ENCODE measurements at places on chromosomes 5 and 9. TPM values are rescaled to one million over a fixed set of nuclear protein-coding genes. Genes with fewer than 3 reads are reported as not detected.
A peak's percentile ranks its signal among the peaks of the same experiment; 100 is the strongest.

GRCh38 chr9:126397056-126397455, 70.4 kb downstream of the MVB12B start:
- H3K27me3 ChIP-seq = no peaks in the 10 kb centered on the region
- H3K36me3 ChIP-seq = peaks cover 7% of the 10 kb centered on the region

GRCh38 chr9:114348906-114349482, 19.3 kb downstream of the ORM2 start:
- no peak overlapping the region for H3K27ac ChIP-seq
- H3K4me3 ChIP-seq = no peak overlapping the region
- H3K36me3 ChIP-seq = no peaks in the 10 kb centered on the region
- no peaks in the 10 kb centered on the region for H3K27me3 ChIP-seq
- peaks cover 10% of the 10 kb centered on the region for H3K4me1 ChIP-seq

- no peak for DNase-seq
- no peaks in the 10 kb centered on the region for H3K36me3 ChIP-seq
- peaks cover 14% of the 10 kb centered on the region for H3K27me3 ChIP-seq
These were observed 16.5 kb upstream of the ODF2 start for GRCh38 chr9:128439273-128439672.

DNA sequence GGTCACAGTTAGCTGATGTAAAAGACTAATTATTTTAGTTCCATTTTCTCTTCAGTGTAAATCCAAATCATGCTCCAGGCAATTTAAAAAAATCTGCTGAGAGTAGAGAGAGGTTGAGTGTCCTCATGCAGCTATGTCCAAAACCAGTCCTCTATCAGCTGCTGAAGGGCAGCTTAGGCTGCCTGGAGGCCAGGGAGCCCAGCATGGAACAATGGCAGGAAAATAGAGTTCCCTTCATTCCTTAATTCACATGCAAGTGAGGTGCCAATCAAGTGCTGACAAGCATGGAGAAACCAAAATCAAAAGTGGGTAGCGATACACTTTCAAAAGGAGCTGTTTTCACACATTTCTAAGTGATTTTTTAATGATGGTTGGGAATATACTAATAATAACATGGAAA, 78.3 kb upstream of the POU5F2 start:
- no peaks in the 10 kb centered on the region for H3K27me3 ChIP-seq
- DNase-seq = peak; percentile 66
- H3K4me1 ChIP-seq = peaks cover 37% of the 10 kb centered on the region
- no peaks in the 10 kb centered on the region for H3K36me3 ChIP-seq
- H3K4me3 ChIP-seq = no peak overlapping the region
- H3K27ac ChIP-seq = peak overlapping the region; percentile 8

DNA sequence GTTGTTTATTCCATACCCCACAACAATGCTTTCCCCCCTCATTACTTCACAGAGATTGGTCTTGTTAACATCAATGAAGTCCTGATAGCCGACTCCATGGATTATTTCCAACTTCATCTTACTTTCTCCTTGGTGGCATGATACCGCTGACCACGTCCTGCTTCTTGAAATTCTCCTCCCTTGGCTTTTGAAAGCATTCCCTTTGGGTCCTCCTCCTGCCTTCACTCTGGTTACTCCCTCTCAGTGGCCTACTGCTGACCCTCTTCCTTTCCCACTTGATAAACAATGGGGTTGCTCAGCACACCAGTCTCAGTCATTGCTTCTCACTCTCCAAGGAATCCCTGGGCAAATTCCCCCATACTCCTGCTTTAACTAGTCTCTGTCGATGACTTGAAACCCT, 283.9 kb downstream of the SEC61B start:
- no peak overlapping the region for H3K27ac ChIP-seq
- H3K36me3 ChIP-seq = no peaks in the 10 kb centered on the region
- DNase-seq = no peak
- no peaks in the 10 kb centered on the region for H3K4me1 ChIP-seq
- H3K27me3 ChIP-seq = no peaks in the 10 kb centered on the region

- H3K27me3 ChIP-seq = no peaks in the 10 kb centered on the region
- H3K27ac ChIP-seq = no peak overlapping the region
- H3K4me1 ChIP-seq = no peaks in the 10 kb centered on the region
- no peak for DNase-seq
These were observed 18.5 kb upstream of the GAS1 start for GRCh38 chr9:86965636-86966395.

DNA sequence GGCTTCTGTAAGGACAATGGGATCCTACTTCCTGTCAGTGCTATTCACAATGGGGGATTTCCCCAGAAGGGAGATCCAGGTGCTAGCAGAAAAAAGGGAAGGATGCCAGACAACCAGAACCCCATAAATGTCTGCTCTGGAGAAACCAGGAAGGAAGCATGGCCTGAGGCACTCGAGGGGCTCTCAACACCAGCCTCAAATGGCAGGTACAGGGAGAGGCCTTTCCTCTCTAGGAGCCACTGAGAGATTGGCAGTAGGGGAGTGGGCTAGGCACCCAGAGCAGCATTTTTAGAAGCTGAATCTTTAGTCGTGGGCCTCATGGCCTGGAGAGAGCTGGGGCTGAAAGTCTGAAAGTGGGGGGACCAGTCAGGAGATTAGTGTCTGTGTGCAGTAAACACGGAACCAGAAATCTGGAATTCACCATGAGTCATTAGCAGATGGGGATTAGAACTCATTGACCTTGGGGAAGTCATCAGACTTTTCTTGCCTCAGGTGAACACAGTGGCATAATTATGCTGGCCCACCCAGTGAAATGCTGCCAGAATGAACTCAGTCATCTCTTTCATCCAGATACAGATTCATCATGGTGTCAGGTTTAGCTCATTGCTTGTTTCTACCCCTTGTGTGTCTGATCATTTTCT, 28.3 kb downstream of the ARHGEF28 start:
- no peak overlapping the region for H3K4me3 ChIP-seq
- H3K27ac ChIP-seq = no peak overlapping the region
- H3K4me1 ChIP-seq = no peaks in the 10 kb centered on the region
- no peaks in the 10 kb centered on the region for H3K36me3 ChIP-seq
- H3K27me3 ChIP-seq = no peaks in the 10 kb centered on the region

DNA sequence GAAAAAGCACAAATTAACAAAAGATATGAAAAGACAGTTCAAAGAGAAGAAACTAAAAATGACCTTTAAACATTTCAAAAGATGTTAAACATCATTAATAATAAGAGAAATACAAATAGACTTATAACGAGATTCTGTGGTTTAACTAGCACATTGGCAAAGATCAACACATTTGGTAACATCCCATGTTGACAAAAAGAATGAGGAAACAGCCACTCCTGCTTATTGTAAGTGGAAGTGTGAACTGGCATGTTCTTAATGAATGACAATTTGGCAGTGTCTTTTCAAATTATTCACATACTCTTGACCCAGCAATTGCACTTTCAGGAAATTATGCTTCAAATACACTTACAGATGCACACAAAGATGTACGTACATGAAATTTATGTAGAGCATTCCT, 176.3 kb downstream of the TLE1 start:
- H3K4me1 ChIP-seq = peaks cover 11% of the 10 kb centered on the region
- no peak overlapping the region for H3K4me3 ChIP-seq
- DNase-seq = no peak
- no peak overlapping the region for H3K27ac ChIP-seq
- no peaks in the 10 kb centered on the region for H3K36me3 ChIP-seq
- no peaks in the 10 kb centered on the region for H3K27me3 ChIP-seq

DNA sequence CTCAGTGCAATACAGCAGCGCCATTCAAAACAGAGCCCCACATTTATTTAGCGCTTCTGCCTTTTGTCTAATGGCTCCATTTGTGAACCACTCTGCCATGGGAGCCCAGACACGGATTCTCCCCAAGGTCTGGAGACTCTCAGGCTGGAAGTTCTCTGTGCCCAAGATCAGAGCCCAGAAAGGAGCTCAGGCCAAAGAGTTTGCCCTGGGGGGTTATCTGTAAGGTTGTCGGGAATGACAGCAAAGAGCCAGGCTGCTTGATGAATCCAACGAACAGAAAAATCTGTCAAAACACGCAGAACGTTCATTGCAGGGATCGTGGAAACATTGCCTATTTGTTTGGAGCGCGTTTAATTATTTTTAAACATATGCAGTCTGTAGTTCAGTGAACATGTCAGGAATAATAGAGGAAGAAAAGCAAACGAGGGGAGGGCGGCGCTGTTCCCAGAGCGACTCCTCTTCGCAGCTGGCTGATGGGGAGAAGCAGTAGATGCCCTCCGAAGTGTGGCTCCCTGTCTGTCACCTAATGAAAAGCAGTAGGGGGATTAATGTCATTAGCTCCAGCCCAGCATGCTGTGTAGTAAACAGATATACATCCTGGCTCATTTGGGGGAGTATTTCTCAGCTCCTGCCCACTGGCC, 464.9 kb upstream of the MPDZ start:
- H3K4me3 ChIP-seq = no peak overlapping the region
- no peaks in the 10 kb centered on the region for H3K36me3 ChIP-seq
- H3K27ac ChIP-seq = no peak overlapping the region
- H3K4me1 ChIP-seq = peaks cover 8% of the 10 kb centered on the region
- H3K27me3 ChIP-seq = no peaks in the 10 kb centered on the region
- DNase-seq = peak; percentile 65

GRCh38 chr5:113087976-113088514, 111.4 kb downstream of the DCP2 start:
- no peaks in the 10 kb centered on the region for H3K4me1 ChIP-seq
- no peak overlapping the region for H3K27ac ChIP-seq
- H3K27me3 ChIP-seq = peaks cover 9% of the 10 kb centered on the region
- no peaks in the 10 kb centered on the region for H3K36me3 ChIP-seq

- no peaks in the 10 kb centered on the region for H3K4me1 ChIP-seq
- H3K27ac ChIP-seq = no peak overlapping the region
- H3K27me3 ChIP-seq = no peaks in the 10 kb centered on the region
- H3K4me3 ChIP-seq = no peak overlapping the region
- H3K36me3 ChIP-seq = no peaks in the 10 kb centered on the region
- no peak for DNase-seq
These were observed 40.3 kb downstream of the POU4F3 start for GRCh38 chr5:146378986-146379385.

DNA sequence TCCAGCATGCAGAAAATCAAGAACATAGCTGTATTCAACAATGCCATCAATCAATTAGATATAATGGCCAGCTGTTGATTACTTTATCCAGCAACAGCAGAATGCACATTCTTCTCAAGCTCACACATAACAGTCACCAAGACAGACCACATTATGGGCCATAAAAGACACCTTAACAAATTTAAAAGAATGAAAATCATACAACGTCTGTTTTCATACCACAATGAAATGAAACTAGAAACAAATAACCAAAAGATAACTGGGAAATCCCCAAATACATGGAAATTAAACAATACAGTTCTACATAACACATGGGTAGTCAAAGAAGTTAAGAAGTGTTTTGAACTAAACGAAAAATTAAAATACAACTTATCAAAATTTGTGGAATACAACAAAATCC, 130.9 kb upstream of the GNA14 start:
- H3K4me1 ChIP-seq = no peaks in the 10 kb centered on the region
- no peaks in the 10 kb centered on the region for H3K27me3 ChIP-seq
- no peak overlapping the region for H3K27ac ChIP-seq
- DNase-seq = no peak
- H3K4me3 ChIP-seq = no peak overlapping the region

GRCh38 chr5:138573949-138574670, 1.1 kb downstream of the HSPA9 start:
- peak overlapping the region; percentile 71 for H3K4me3 ChIP-seq
- H3K27ac ChIP-seq = no peak overlapping the region
- H3K4me1 ChIP-seq = peaks cover 7% of the 10 kb centered on the region
- no peak for DNase-seq

DNA sequence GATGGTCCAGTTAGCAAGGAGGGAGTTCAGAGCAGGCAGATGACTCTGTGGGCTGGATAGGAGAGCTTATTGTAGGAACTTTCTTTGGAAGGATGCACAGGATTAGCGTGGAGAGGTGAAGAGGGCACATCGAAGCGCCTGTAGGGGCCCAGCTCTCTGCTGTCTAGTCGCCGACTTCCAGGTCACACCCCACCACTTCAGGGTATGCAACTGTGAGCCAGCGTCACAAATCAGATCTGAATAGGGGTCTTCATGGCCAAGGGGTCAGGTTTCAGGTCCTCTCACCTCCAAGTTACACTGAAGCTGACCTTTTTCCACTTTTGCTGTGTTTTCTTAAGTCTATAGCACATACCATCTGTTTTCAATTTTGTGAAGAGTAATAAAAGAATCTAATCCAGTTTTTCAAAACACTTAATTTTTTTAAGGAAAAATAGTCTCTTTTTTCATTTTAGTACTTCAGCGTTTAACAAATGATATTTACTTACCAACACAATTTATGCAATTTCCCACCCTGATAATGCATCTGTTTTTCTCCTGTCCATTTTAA, 364.2 kb upstream of the CLINT1 start:
- H3K4me3 ChIP-seq = no peak overlapping the region
- peaks cover 8% of the 10 kb centered on the region for H3K4me1 ChIP-seq
- no peaks in the 10 kb centered on the region for H3K27me3 ChIP-seq
- no peak for DNase-seq
- no peak overlapping the region for H3K27ac ChIP-seq
- H3K36me3 ChIP-seq = no peaks in the 10 kb centered on the region

- DNase-seq = peak; percentile 82
- H3K4me3 ChIP-seq = no peak overlapping the region
- H3K27ac ChIP-seq = no peak overlapping the region
- H3K27me3 ChIP-seq = no peaks in the 10 kb centered on the region
These were observed 473 bp downstream of the IRGM start for GRCh38 chr5:150846654-150847333.

DNA sequence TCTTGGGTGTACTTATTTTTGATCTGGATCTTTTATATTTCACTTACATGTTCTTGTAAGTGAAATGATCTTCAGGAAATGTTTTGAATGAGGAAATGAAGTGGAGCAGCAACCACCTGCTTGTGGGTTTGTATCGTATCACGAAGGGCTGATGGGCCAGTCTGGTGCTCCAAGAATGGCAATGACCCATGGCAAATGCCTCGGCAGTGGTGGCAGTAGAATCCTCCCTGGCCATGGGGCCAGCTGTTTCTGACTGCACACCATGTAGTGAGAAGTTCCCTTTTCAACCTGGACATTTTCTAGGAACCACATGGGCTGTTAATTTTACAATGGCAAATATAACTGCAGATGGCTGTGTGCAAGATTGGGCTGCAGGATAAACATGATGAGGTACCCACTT, 29.9 kb downstream of the MAT2B start:
- H3K27ac ChIP-seq = no peak overlapping the region
- no peaks in the 10 kb centered on the region for H3K36me3 ChIP-seq
- H3K4me3 ChIP-seq = no peak overlapping the region
- H3K4me1 ChIP-seq = peaks cover 22% of the 10 kb centered on the region

GRCh38 chr9:132791699-132792240, 86.3 kb downstream of the AK8 start:
- no peaks in the 10 kb centered on the region for H3K4me1 ChIP-seq
- H3K27ac ChIP-seq = no peak overlapping the region
- peaks cover 71% of the 10 kb centered on the region for H3K27me3 ChIP-seq
- DNase-seq = no peak
- H3K4me3 ChIP-seq = no peak overlapping the region

GRCh38 chr9:106119176-106119575, 424.8 kb downstream of the TMEM38B start:
- H3K36me3 ChIP-seq = no peaks in the 10 kb centered on the region
- no peaks in the 10 kb centered on the region for H3K27me3 ChIP-seq
- DNase-seq = no peak
- no peaks in the 10 kb centered on the region for H3K4me1 ChIP-seq
- no peak overlapping the region for H3K4me3 ChIP-seq

GRCh38 chr5:167064198-167064776, 1227.2 kb upstream of the WWC1 start:
- H3K4me1 ChIP-seq = peaks cover 44% of the 10 kb centered on the region
- DNase-seq = peak; percentile 91
- H3K27me3 ChIP-seq = no peaks in the 10 kb centered on the region
- H3K27ac ChIP-seq = peak overlapping the region; percentile 91

PCDHB5 gene
- 11.9 TPM for total RNA-seq

C5orf58 gene
- total RNA-seq = not detected

TARS1 gene
- 123 TPM for total RNA-seq

CYLC2 gene
- not detected for total RNA-seq

DNM1 gene
- 30.1 TPM for total RNA-seq

IL6ST gene
- 54.6 TPM for total RNA-seq

CTSV gene
- total RNA-seq = 52.2 TPM

MPDZ gene
- total RNA-seq = 64.1 TPM

All from neural progenitor cell (in vitro differentiated cells).